Left lung (tissue), 14 donors: ENCODE measurements at places on chromosomes 3 and 15. TPM values are rescaled to one million over a fixed set of nuclear protein-coding genes. Genes with fewer than 3 reads are reported as not detected.

IGSF11 gene
- 0.24 TPM for total RNA-seq

PIERCE2 gene
- 3.4 TPM for total RNA-seq

CYP8B1 gene
- not detected for total RNA-seq

CIP2A gene
- 3.8 TPM for total RNA-seq
